ENCODE measurements at places on chromosomes 16 and 17.

- no peak for DNase-seq
These were observed 2.1 kb upstream of the SLC2A4 start for GRCh38 chr17:7279448-7279847.

GRCh38 chr16:8436931-8437330 lies 153.4 kb downstream of the TMEM114 start:
- no peak for DNase-seq

DNA sequence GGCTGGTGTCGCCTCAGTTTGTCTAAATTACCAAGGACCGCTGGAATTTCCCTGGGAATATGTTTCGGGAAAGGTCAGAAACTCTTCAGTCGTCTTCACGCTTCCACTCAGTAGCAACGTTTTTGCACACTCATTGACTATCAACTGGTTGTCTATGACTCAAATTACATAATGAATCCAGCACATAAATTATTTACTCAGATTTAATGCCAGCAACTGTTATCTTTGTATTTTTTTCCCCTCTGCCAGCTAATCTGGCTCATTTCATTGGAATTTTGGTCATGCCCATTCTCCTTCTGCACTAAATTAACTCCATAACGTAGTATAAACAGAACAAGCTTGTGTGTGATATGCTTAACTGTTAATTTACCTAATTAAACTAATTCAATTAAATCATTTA lies 372.7 kb upstream of the ZFHX3 start:
- DNase-seq: no peak

GRCh38 chr16:72864130-72864833 lies 183.6 kb downstream of the ZFHX3 start:
- no peak for DNase-seq

DNA sequence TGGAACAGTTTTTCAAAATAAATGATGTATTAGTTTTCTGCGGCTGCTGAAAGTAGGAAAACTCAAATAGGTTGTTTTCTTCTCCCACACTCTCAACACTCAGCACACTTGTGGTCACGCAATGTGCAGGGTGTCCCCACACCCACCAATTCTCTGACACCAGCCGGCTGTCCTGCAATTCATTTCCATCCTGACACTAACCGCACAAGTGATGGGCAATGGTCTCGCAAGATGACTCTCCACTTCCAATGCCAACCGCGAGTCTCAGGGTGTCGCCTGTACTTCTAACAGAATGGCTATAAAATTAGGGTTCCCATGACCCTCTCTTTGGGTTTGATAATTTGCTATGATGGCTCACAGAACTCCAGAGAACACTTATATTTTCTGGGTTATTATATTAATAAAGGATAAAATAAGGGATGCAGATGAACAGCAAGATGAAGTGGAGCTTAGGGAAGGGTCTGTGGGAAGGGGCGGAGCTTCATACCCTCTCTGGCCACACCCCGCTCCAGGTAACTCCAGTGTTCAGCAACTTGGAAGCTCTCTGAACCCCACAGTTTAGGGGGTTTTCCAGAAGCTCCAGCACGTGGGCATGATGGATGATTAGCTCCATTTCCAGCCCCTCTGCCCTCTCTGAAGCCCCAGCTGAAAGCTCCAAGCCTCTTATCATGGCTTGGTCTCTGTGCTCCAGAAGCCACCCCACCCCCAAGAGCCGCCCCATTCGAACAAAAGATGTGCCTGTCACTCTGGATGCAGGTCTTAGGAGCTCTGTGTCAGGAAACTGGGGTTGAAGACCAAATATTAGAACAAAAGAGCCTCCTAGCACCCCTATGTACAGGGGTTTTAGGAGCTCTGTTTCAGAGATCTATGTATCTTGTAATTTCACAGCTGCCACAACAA lies 19.8 kb downstream of the TAF1C start:
- no peak for DNase-seq

DNA sequence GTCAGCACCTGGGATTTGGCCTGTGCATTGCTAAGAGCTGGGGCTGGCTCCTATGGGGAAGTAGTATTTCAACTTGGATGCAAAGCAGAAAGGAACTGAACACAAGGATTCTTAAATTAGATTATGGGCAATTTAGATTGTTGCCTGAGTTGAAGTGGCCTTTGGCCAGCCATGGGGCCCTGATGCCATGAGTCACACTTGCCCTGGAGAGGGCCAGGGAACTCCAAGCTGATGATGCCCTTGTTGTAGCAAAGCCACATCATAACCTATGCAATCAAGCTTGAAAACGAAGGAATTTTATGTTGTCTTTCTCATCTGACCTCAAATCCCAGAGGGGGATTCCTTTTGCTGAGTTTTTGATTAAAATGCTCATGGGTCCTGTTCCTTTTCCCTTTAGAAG lies 3.9 kb upstream of the SPATA32 start:
- DNase-seq: no peak

- no peak for DNase-seq
These were observed 31.0 kb downstream of the NAGPA start for GRCh38 chr16:5002699-5003143.

- no peak for DNase-seq
These were observed 24.4 kb upstream of the ZC3H18 start for GRCh38 chr16:88545781-88546180.

Measured in GM13976 (cell line).